Stimulated activated CD4-positive, alpha-beta T cell treated with anti-CD3 and anti-CD28 coated beads, Interleukin-2, amount 100 ng/mL, for 24 hours (primary cell): ENCODE measurements at places on chromosomes 11 and 22.

DNA sequence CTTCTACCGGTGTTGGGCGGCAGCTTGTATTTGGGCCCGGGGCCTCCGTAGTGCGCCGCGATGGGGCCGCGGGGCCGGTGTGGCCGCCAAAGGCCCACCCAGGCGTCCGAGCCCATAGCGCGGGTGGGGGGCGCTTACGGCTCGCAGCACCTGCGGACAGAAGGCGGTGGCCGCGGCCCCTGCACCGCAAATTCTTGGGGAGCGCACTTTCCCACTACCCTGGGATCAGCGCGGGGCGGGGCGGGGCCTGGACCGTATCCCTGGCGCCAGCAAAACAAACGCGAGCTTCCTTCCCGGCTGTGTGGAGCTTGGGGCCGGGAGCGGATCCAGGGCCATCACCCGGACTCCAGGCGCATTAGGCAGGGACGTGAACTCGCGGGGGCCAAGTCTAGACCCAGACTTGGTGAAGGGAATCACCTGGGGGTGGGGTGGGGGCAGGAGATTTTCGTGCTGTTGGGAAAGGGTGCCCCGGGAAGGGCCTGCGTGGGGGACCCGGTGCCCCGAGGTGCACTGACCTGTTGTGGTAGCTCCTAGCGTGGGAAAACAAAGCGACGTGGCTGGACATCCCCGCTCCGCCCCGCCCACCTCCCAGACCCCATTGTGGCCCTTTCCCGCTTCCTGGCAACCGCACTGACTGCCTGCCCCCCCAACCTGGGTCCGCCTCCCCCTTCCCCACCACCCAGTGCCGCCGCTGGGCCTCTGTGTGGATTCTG, 2.3 kb upstream of the TYMP start:
- peak; percentile 50 for DNase-seq

DNA sequence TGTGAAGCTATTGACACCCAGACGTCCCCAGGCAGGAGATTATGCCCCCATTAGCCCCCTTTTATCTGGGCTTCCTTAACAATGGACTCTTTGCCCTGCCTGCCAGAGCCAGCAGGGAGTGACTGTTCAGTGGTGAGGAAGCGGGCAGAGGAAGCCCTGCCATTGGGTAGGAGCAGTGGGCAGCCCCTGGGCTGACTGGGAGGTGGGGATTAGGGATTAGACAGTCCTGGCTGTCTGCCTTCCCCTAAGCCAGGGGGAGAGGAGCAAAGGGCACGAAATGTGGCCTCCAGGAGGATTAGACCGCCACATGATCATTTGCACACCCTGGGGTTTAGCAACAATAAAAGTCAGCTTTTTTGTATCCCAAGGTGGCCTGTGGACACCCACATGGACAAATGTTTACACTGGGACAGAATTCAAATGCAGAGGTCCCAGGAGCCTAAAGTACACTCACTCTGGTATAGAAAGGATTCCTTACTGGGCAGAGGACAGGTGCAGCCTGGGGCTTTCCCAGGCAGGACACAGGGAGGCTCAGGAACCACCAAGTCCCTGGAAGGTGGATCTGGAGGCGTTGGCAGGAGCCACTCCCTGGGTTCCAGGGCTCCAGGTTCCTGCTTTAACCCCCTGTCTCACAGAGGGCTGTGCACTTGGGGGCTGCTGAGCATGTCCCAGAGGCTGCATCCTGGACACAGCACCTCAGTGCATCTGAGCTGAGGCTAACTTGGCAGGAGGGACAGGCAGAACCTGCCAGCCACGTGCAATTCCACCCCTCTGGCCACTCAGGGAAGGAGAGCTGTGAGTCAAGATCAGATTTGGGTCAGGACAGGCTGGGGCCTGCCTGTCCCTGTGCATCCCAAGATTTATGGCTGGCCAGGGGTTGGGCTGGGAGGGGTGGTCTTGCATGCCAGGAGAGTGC, 2.1 kb downstream of the PNPLA3 start:
- no peak for DNase-seq

DNA sequence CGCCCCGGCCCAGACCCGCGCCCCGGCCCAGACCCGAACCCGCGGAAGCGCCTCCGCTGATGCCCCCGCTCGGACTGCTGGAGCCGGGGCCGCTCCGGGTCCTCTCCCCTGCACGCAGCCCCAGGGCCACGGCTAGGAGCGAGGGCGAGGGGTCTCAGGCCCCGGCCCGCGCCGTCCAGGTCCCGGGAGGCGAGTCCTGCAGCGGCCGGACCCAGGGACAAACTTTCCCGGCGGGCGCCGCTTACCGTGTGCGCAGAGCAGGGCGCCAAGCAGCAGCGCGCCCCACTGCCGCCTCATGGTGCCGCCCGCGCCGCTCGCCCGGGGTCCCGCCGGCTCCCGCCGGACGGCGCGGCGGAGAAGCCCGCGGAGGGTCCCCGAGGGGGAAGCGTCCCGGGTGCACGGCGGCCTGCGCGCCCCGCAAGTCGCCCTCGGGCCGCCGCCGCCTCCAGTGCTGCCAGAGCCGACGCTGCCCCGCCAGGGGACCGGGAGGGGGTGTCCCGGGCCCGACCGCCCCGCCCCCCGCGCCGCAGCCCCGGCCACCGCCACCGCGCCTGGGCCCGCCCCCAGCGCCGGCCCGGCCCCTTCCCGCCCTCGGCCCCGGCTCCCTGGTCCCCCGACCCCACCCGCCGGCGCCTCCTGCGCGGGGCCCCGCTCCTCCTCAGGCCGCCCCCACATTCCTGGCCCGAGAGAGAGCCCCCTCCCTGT, at the start of gene LRP4:
TSS of gene LRP4 (minus strand) at position 468 of the 705 bp plus-strand sequence. CDS start at position 297, 171 bp downstream.
- peak; percentile 61 for DNase-seq

- DNase-seq = no peak
These were observed 49.3 kb upstream of the PARVG start for GRCh38 chr22:44131412-44131811.

- DNase-seq = peak; percentile 8
These were observed 22.1 kb upstream of the LMO1 start for GRCh38 chr11:8285796-8286195.

- no peak for DNase-seq
These were observed 6.4 kb upstream of the CCDC88B start for GRCh38 chr11:64333556-64333955.

- no peak for DNase-seq
These were observed 467.0 kb downstream of the LUZP2 start for GRCh38 chr11:24963852-24964251.

- no peak for DNase-seq
These were observed 93.4 kb downstream of the SHANK2 start for GRCh38 chr11:71158936-71159335.

- no peak for DNase-seq
These were observed 383.2 kb downstream of the METTL15 start for GRCh38 chr11:28491431-28491830.

GRCh38 chr22:26658671-26659478, 1.5 kb downstream of the MIAT start:
- DNase-seq = peak; percentile 83

DNA sequence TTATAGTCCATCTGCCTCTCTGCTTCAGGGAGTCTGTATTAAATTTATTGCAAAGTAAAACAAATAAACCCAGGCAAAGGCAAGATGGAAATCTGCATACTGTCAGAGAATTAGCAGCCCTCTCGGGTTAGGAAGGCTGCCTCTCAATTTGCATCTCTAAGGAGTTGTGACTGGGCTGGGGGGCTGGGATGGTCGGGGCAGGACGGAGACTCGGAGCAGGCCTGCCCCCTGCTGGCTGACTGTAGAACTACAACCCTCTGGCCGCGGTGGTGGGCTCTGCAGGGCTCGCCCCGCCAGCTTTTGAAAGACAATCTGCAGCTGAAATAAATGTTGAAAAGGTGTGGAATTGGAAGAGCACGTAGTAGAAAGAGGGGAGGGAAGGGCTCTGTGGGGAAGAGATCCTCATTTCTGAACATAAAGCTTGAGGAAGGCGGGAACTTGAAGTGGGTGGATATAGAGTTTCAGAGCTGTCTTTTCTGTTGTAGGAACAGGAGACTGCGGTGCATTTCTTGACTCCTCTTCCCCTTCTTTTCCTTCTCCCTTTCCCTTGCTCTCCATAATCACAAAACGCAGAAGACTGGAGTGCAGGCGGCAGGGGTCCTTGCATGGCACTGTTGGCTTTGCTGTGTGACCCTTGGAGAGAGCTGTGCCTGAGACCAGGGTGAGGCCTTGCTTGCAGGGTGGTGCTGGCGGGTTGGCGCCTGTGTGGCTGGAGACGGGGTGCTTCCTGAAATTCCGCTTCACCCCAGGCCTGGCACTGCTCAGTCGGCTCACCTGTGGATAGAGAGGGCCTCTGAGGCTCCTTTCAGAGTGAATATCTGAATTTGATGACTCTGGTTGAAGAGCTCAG, 22.6 kb upstream of the PKNOX2 start:
- peak; percentile 71 for DNase-seq

DNA sequence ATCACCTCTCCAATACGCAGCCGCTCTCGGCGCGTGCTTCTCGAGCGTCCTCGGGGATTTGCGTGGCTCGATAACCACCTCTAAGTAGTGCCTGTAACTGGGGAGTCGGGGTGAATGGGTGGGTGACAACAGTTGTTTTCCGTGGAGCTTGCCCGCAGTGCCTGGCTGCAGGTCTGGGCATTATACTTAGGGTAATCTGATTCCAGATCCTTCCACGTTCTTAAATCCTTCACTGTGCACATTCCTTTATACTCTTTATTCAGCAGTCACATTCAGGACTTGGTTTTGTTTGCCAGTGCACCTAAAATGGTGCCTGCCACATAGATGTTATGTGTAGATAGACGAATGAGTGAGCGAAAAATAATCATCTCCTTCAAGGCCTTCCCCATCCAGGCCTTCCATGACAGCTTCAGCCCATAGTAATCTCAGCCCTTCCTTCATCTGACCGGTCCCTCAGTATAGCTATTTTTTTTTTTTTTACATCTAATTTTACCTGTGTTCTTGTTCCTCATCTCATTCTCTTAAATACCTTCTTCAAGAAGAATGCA, 602 bp downstream of the NAT10 start:
- DNase-seq = no peak

DNA sequence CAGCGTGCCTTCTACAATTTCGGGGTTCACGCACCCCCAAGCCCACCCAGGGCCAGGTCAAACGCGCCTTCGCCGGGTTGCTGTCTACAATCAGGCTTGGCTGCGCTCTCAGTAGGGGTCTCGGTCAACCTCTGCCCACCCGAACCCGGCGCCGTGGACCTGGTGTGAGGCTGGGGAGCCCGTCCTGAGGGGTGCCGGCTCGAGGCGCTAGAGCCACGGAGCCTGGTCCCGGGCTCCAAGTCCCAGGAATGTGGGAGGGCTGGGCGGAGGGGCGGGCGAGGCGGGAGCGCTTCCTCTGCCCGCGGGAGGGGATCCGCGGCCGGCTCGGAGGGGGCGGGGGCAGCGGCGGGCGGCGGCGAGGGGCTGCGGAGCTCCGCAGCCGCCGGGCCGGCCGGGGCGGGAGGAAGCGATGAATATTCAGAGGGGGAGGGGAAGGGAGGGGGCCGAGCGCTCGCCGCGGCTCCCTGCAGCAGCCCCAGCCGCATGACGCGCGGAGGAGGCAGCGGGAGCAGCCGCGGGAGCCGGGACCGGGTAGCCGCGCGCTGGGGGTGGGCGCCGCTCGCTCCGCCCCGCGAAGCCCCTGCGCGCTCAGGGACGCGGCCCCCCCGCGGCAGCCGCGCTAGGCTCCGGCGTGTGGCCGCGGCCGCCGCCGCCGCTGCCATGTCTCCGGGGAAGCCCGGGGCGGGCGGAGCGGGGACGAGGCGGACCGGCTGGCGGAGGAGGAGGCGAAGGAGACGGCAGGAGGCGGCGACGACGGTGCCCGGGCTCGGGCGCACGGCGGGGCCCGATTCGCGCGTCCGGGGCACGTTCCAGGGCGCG, at the start of gene PTPRJ:
TSS of gene PTPRJ (plus strand) at position 472 of the 819 bp plus-strand sequence. CDS start 354 bp downstream, outside the sequence.
- DNase-seq = peak; percentile 64

DNA sequence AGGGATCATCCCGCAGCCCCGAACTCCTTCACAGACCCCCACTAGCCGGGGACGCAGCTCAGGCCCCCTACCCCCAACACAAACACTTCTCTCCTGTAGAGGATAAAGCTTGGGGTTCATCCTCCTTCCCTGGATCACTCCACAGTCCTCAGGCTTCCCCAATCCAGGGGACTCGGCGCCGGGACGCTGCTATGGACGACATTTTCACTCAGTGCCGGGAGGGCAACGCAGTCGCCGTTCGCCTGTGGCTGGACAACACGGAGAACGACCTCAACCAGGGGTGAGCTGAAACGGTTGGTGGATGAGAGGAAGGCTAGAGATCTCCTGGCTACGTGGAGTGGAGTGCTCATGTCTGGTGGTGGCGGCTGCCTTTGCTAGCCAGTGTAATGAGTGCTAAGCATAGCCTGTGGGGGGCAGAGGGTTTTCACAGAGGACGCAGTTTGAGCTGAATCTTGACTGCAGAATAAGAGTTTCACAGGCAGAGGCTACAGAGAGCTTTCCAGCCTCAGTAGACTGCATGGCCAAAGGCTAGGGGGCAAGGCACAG, 580 bp downstream of the ILK start:
- peak; percentile 46 for DNase-seq

DNA sequence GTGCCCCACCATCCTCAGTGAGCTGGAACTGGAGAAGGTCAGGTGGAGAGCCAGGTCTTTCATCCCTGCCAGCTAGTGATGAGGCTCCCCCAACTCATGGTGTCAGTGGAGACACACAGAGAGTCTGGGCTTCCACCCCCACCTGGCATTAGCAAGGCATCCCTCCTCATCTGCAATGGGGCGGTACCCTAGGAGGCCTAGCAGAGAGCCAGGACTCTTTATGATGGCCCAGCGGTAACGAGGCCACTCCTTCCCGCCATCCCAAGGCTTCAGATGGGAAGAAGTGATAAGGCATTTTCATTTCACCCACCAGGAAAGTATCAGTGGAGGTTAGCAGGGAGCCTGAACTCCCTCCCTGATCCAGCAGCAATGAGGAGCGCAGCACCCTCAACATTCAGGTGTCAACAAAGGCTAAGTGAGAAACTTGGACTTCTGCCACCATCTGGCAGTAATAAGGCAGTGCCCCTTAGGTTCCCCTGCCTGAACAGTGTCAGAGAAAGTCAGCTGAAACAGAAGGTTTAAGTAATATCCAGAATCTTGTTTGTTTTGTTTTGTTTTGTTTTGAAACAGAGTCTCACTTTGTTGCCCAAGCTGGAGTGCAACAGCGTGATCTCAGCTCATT, 40.5 kb upstream of the FBLN1 start:
- no peak for DNase-seq

DNA sequence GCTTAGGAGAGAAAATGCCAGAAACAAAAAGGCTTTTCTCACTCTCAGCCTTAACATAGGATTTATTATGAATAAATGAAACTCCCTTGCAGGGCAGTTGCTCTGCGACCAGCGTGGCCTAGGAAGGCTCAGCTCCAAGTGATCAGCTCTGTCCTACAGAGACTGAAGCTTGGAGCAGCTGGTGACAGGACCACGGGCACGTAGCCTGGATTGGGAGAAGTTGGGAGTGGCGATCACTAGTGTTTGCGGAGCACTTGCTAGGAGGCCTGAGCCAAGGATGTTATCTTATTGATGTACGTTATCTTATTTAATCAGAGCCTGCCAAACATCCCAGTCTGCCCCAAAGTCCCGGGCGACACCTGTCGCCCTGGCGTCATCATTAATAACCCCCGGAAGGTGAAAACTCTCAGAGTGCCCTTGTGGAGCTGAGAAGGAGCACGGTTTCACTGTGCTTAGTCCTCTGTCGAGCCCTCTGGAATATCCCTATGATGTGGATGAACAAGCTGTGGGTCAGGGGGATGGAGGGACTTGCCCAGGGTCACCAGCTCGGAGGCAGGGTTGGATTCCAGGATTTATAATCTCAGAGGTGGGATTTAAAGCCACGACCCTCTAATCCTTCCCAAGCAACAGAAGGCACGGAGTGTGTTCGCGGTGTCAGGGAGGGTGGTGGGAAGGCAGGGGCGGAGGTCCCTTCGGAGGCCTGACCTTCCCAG, 40.8 kb upstream of the SMIM38 start:
- no peak for DNase-seq

- peak; percentile 67 for DNase-seq
These were observed 19.5 kb downstream of the PIK3IP1 start for GRCh38 chr22:31272522-31273446.
